Muscle of leg (tissue), 16 donors: ENCODE measurements at places on chromosomes 4 and X.

- no peak for DNase-seq
- H3K27ac ChIP-seq = no peak overlapping the region
- no peaks in the 10 kb centered on the region for H3K4me1 ChIP-seq
- no peaks in the 10 kb centered on the region for H3K36me3 ChIP-seq
- no peak overlapping the region for H3K4me3 ChIP-seq
- H3K27me3 ChIP-seq = no peaks in the 10 kb centered on the region
Measured at GRCh38 chr4:93409035-93409434, 419.5 kb upstream of the ATOH1 start.

DNA sequence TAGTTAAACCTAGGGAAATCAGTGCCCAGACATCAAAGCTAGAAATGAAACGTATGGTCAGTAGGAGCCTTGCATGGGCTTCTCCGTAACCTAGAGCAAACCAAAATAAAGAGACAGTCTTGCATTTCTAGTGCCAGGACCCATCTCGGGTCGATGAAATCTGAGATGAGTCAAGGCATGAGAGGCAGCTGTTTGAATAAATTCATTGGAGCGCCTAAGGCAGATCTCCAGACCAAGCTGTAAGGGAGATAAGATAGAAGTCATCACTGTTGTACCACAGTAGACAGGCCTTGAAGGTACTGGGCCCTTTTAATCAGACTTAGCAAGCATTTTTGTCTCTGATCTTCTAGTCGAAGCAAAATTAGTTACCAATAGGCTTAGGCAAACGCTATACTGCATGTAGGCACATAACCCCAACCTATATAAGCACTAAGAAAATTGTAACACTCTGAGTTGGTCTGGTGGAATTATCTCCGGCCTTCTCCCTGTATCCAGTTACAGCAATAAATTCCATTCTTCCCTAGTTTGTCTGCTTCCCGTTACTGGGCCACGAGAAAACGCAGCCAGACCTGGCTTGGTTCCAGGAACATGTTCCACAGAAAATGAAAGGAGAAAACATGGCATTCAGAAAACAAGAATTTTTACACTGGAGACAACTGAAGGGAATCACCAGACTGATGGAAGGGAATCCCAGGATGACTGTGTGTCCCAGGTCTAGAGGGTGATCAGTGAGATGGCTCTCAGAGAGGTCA, 21.1 kb upstream of the PAPSS1 start:
- peak overlapping the region; percentile 82 for H3K27ac ChIP-seq
- DNase-seq = peak; percentile 74
- peaks cover 41% of the 10 kb centered on the region for H3K4me1 ChIP-seq
- H3K36me3 ChIP-seq = no peaks in the 10 kb centered on the region

- H3K4me1 ChIP-seq = peaks cover 15% of the 10 kb centered on the region
- peaks cover 66% of the 10 kb centered on the region for H3K27me3 ChIP-seq
- peak overlapping the region; percentile 15 for H3K4me3 ChIP-seq
- no peak for DNase-seq
- H3K36me3 ChIP-seq = no peaks in the 10 kb centered on the region
Measured at GRCh38 chr4:997375-998071, 4.3 kb upstream of the SLC26A1 start.

DNA sequence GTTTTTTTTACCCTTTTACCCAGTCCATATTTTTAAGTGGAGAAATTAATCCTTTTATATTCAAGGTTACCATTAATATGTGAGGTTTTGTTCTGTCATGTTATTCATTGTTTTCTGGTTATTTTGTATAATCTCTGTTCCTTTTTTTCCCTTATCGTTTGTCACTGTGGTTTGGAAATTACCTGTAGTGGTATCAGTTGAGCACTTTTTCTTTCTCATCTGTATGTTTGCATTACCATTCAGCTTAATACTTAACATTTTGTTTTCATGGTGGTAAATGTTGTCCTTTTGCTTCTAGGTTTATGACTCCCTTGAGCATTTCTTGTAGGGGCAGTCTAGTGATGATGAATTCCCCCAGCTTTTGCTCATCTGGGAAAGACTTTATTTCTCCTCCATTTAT, 6.6 kb downstream of the ETDC start:
- H3K27ac ChIP-seq = no peak overlapping the region
- peaks cover 6% of the 10 kb centered on the region for H3K36me3 ChIP-seq
- DNase-seq = no peak
- H3K4me3 ChIP-seq = no peak overlapping the region
- no peaks in the 10 kb centered on the region for H3K4me1 ChIP-seq
- peaks cover 9% of the 10 kb centered on the region for H3K27me3 ChIP-seq

DNA sequence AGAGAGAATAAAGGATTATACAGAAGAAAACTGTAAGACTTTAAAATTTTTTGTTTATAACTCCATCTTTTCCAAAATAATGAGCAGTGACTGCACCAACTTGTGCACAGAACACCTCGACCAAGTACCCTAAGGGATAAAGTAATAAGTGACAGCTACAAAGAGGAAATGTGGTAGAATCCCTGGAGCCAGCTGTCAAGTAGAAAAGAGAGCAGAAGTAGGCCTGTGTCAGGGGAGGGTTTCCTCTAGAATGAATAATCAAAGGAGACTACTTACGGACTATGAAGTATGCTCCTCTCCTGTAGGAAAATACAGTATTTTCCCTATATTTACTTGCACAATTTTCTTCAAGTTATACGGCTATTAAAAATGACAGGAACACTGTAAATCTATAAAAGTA, 1.2 kb downstream of the EIF1AX start:
- peak overlapping the region; percentile 98 for H3K4me3 ChIP-seq
- peak; percentile 22 for DNase-seq
- H3K36me3 ChIP-seq = peaks cover 17% of the 10 kb centered on the region
- H3K27me3 ChIP-seq = peaks cover 10% of the 10 kb centered on the region
- no peak overlapping the region for H3K27ac ChIP-seq
- no peaks in the 10 kb centered on the region for H3K4me1 ChIP-seq

DNA sequence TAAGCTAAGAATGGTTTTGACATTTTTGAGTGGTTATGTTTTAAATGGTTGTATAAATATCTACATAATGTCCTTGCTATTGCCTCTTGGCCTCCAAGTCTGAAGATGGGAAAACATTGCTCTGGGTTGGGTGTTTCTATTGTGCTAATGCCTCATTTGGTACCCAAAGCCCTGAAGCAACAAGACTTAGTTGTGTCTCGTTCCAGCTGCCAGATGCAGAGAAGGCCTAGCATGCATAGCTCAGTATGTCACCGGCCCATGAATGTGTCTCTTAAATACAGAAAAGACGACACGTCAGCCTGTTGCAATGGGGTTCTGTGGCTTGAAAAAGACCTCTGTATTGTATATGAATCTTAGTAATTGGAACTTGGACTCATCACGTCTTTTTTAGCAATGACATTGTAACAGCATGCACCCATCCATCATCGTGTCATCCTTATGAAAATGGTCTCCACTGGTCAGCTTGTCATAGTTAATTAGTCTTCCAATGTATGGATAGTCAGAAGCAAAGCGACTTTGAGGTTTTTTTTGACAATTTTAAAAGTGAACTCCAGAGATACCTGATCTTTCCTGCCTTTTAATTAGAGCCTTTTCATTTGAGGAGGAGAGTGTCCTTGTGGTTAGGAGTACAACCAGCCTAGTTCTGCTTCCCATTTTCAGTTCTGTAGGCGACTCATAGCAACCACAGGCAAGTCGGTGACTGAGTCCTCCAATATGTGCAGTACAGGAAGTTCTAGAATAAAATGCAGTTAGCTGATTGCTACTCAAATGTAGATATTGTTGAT, 126.4 kb upstream of the GATB start:
- no peak overlapping the region for H3K27ac ChIP-seq
- H3K27me3 ChIP-seq = no peaks in the 10 kb centered on the region
- DNase-seq = peak; percentile 33

DNA sequence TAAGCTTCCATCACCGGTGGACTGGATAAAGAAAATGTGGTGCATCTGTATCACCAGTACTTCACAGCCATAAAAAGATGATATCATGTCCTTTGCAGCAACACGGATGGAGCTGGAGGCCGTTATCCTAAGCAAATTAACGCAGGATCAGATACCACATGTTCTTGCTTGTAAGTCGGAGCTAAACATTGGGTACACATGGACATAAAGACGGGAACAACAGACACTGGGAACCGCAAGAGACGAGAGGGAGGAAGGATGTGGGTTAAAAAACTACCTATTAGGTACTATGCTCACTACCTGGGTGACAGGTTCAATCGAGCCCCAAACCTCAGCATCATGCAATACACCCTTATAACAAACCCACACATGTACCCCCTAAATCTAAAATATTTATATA, 16.3 kb upstream of the IDS start:
- H3K27me3 ChIP-seq = peaks cover 13% of the 10 kb centered on the region
- H3K4me3 ChIP-seq = no peak overlapping the region
- no peaks in the 10 kb centered on the region for H3K36me3 ChIP-seq
- peaks cover 7% of the 10 kb centered on the region for H3K4me1 ChIP-seq
- no peak for DNase-seq

GRCh38 chr4:102640669-102641068, 120.1 kb downstream of the MANBA start:
- peaks cover 5% of the 10 kb centered on the region for H3K36me3 ChIP-seq
- H3K27ac ChIP-seq = no peak overlapping the region
- no peak overlapping the region for H3K4me3 ChIP-seq
- no peaks in the 10 kb centered on the region for H3K4me1 ChIP-seq
- no peaks in the 10 kb centered on the region for H3K27me3 ChIP-seq

- no peak overlapping the region for H3K4me3 ChIP-seq
- H3K27ac ChIP-seq = no peak overlapping the region
- no peaks in the 10 kb centered on the region for H3K36me3 ChIP-seq
- H3K4me1 ChIP-seq = no peaks in the 10 kb centered on the region
Measured at GRCh38 chrX:69050051-69050765, 115.0 kb downstream of the PJA1 start.

DNA sequence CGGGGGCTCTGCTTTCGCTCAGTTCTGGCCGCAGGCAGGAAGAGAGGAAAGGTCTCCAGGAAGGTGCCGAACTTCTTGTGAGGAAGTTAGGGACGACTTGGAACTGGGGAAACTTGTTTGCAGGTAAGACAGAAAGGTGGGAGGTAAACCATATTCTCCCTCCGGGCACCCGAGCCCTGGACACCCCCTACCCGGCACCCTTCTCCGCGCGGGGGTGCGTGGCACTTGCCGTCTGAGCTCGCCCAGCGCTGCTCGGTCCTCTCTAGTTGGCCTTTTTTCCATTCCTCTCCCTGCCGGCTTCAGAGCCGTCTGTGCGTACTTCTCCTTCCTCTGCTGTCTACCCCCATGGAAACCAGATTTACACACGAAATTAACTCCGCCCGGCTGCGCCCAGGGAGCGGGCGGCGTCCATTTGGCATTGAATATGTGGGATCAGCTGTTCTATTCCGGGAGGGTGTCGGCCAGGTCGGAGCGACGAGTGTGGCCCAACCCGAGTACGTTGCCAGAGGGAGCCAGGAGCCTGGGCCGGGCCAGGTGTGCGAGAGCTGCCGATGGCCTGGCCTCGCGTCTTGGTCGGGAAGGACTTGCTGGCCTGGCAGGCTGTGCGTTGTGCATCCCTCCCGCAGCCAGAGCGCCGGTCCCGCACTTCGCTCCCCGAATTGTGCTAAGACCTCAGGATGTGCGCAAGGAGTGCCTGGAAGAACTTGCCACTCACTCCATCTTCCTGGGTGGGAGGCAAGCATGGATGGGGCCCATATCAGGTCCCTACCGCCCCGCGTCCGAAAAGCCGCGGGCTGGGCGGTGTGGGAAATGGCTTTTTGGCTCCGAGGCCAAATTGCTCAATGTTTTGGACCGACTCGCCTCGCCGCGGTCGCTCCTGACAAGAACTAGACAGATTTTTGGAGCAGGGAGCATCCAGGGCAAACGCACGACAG, 1.7 kb downstream of the PDGFRA start:
- peak overlapping the region; percentile 72 for H3K27ac ChIP-seq
- H3K4me1 ChIP-seq = peaks cover 66% of the 10 kb centered on the region
- H3K27me3 ChIP-seq = peaks cover 84% of the 10 kb centered on the region
- H3K4me3 ChIP-seq = peak overlapping the region; percentile 63
- DNase-seq = peak; percentile 74

GRCh38 chrX:40043895-40044294, 53.9 kb downstream of the BCOR start:
- peaks cover 7% of the 10 kb centered on the region for H3K36me3 ChIP-seq
- H3K4me1 ChIP-seq = no peaks in the 10 kb centered on the region
- no peak overlapping the region for H3K27ac ChIP-seq
- DNase-seq = no peak
- H3K27me3 ChIP-seq = peaks cover 3% of the 10 kb centered on the region

DNA sequence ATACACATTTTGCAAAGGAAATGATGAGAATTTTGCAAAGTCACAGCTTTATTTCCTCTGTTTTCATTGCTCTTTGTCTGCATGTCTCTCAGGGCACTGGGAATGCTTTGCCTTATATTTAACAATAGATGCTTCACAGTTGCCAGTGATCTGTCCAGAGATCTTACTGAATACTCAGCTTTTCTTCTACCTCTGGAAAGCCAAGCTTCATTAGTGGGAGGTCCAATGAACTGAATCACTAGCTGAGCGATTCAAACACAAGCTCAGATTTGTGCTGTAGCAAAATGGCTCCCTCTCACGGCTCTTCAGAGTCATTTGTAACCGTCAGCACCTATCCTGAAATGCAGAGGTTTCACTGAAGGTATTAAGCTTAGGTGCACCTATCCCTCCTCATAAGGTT, 138.9 kb downstream of the DCLK2 start:
- no peak overlapping the region for H3K4me3 ChIP-seq
- no peaks in the 10 kb centered on the region for H3K36me3 ChIP-seq
- H3K4me1 ChIP-seq = no peaks in the 10 kb centered on the region
- H3K27me3 ChIP-seq = no peaks in the 10 kb centered on the region

- H3K27ac ChIP-seq = no peak overlapping the region
- peaks cover 4% of the 10 kb centered on the region for H3K36me3 ChIP-seq
- peaks cover 8% of the 10 kb centered on the region for H3K4me1 ChIP-seq
- DNase-seq = peak; percentile 23
- H3K4me3 ChIP-seq = no peak overlapping the region
Measured at GRCh38 chr4:89245459-89245858, 62.1 kb downstream of the GPRIN3 start.

- H3K36me3 ChIP-seq = peaks cover 11% of the 10 kb centered on the region
- no peaks in the 10 kb centered on the region for H3K27me3 ChIP-seq
- H3K27ac ChIP-seq = no peak overlapping the region
- DNase-seq = no peak
Measured at GRCh38 chrX:48892896-48893295, 4.7 kb downstream of the TIMM17B start.

DNA sequence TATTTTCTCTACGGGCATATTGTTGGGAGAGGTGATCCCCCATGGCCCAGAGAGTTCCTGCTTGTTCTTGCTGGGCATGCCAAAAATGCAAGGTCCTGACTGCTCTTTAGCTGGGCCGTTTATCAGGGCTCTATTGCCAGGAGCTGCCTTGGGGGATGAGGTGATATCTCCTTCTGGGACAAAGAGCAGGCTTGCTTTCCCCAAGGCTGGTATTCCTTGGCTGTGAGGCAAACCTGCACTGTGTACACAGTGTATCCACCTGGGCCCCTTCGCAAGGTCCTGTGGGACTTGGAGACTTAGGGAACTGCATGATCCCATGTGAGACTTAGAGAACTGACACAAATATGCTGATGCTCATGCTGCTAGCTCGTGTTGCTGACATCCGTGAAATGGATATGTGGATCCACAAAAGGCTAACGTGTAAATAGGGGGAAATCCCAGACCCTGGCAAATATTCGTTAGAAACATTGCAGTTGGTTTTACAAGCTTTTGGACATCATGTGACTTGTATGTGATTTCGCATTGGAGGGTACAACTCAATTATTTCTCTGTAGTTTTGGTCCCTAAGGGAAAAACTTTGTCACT, 24.4 kb upstream of the ZFX start:
- H3K4me1 ChIP-seq = peaks cover 3% of the 10 kb centered on the region
- peaks cover 22% of the 10 kb centered on the region for H3K27me3 ChIP-seq
- no peak overlapping the region for H3K27ac ChIP-seq
- H3K4me3 ChIP-seq = no peak overlapping the region
- no peaks in the 10 kb centered on the region for H3K36me3 ChIP-seq

GRCh38 chr4:86926435-86927086, 8.2 kb upstream of the AFF1 start:
- DNase-seq = no peak
- H3K36me3 ChIP-seq = no peaks in the 10 kb centered on the region
- no peaks in the 10 kb centered on the region for H3K27me3 ChIP-seq
